ENCODE measurements at places on chromosomes 12 and 14. TPM values are rescaled to one million over a fixed set of nuclear protein-coding genes. Genes with fewer than 3 reads are reported as not detected.

Gene FOXA1
- total RNA-seq, result 0.99 TPM

Gene TMEM132D
- total RNA-seq, result 1.0 TPM

Gene ERBB3
- 8.8 TPM for total RNA-seq

Gene CNIH1
- 205 TPM for total RNA-seq

Gene NYNRIN
- total RNA-seq, result 15.5 TPM

Gene SERPINA3
- total RNA-seq, result not detected

Gene C14orf39
- 6.2 TPM for total RNA-seq

Gene HEBP1
- total RNA-seq, result 8.6 TPM

Gene STYK1
- 0.15 TPM for total RNA-seq

Gene KRT8
- total RNA-seq, result 168 TPM

Gene ING4
- 135 TPM for total RNA-seq

Gene PMCH
- not detected for total RNA-seq

Gene TMX1
- 96.4 TPM for total RNA-seq

Gene TAS2R10
- 0.87 TPM for total RNA-seq

Gene SLC2A14
- total RNA-seq, result 0.49 TPM

Gene PPP1CC
- 629 TPM for total RNA-seq

Gene MDM1
- total RNA-seq, result 47.2 TPM

Gene OAS2
- total RNA-seq, result 0.12 TPM

Gene MYH6
- 0.03 TPM for total RNA-seq

Gene TAS2R31
- 13.2 TPM for total RNA-seq

Gene ANO6
- 49.0 TPM for total RNA-seq

Gene C12orf60
- 5.4 TPM for total RNA-seq

Gene PLEKHG7
- not detected for total RNA-seq

Gene MORN3
- 0.19 TPM for total RNA-seq

Gene HOXC12
- not detected for total RNA-seq

Gene KRT78
- not detected for total RNA-seq

Gene PLCZ1
- total RNA-seq, result not detected

Gene SLCO1B1
- total RNA-seq, result not detected

Measured in neural progenitor cell (in vitro differentiated cells).